ENCODE measurements at places on chromosomes 11 and 22.

DNA sequence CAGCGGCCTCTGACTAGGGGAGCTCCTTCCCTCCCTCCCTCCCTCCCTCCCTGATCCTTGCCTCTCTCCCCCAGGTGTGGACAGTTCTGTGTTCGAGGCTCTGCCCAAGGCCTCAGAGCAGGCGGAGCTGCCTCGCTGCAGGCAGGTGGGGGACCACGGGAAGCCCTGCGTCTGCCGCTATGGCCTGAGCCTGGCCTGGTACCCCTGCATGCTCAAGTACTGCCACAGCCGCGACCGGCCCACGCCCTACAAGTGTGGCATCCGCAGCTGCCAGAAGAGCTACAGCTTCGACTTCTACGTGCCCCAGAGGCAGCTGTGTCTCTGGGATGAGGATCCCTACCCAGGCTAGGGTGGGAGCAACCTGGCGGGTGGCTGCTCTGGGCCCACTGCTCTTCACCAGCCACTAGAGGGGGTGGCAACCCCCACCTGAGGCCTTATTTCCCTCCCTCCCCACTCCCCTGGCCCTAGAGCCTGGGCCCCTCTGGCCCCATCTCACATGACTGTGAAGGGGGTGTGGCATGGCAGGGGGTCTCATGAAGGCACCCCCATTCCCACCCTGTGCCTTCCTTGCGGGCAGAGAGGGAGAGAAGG, 11.1 kb upstream of the POU2F3 start:
- DNase-seq: no peak

DNA sequence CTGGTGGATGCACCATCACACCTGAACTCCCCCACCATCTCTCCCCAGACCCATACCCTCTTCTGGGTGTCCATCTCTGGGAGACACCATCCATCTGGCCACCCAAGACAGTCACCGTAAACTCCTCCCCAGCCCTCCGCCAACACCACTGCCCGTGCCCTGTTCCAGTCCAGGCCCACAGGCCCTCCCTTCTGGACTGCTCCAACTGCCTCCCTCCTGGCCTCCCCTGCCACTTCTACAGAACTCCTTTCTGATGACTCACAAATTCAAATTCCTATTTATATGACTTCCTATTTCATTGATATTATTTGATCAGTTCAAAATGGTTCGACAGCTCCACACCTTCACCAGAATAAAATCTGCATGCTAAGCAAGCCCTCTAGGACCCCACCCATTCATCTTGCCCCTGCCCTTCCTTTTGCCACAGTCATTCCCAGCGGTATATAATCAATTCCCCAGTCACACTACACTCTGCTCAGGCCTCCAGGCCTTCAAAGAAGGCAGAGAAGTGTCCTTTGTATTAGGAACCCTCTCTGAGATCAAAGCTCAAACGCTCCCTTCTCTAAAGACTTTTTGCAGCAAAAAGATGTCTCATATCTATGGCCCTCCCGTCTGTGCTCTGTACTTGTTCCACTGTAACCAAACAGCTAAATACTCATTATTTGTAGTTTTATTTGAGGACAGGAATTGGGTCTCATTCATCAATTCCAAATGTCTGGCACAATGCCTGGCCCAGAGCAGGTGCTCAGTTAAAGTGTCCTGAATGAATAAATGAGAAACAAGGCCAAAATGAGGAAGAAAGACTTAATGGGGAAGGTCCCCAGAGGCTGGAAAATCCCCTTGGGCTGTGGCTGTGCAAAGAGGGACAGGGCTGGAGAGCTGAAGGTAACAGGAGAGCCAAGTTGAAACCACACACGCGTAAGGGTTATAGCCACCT, 29.0 kb downstream of the MYH9 start:
- no peak for DNase-seq

DNA sequence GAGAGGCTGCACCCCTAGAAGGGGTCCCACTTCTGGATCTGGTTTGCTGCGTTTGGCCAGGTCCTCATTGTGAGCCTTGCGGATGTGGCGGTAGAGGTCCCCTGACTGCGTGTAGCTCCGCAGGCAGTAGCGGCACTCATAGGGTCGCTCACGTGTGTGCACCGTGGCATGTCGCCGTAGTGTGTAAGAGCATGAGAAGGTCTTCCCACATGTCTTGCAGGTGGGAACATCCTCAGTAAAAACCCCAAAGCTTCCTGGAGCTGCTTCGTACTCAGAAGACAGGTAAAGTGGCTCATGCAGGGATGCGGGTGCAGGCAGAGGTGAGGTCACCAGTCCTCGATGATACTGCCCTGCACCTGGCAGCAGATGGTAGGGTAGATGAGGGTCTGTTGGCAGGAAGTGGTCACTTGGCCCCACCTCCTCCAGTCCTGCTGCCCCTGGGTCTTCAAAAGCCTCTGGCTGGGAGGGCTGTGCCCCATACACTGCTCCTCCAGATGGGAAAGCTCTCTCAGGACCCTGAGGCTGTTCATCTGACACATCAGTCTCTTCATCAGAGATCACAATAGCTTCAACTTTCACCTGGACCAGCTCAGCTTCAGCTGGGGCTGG, 1.7 kb downstream of the ZBTB3 start:
- no peak for DNase-seq

DNA sequence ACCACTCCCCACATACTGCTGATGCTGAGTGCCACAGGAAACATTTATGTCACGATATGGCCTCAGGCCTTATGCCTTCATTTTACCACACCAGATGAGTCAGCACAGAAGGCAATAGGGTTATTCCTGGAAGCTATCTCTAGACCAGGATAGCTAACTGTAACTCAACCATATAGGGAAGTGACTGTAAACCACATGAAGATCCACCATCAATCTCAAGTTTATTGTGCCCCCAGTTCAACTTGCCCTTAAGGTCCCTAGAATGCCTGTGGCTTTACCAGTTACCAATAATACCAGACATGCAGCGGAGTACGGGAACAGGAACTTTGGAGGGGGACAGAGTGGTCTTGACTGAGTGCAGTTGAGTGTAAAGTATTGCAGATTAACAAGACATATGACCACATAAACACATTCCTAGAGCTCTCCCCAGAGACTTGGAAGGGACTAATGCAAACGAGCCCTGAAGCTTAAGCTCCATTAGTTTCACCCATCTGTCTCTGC, 180.9 kb downstream of the KIF18A start:
- no peak for DNase-seq

- no peak for DNase-seq
These were observed 19.9 kb upstream of the TMPRSS13 start for GRCh38 chr11:117949062-117949461.

DNA sequence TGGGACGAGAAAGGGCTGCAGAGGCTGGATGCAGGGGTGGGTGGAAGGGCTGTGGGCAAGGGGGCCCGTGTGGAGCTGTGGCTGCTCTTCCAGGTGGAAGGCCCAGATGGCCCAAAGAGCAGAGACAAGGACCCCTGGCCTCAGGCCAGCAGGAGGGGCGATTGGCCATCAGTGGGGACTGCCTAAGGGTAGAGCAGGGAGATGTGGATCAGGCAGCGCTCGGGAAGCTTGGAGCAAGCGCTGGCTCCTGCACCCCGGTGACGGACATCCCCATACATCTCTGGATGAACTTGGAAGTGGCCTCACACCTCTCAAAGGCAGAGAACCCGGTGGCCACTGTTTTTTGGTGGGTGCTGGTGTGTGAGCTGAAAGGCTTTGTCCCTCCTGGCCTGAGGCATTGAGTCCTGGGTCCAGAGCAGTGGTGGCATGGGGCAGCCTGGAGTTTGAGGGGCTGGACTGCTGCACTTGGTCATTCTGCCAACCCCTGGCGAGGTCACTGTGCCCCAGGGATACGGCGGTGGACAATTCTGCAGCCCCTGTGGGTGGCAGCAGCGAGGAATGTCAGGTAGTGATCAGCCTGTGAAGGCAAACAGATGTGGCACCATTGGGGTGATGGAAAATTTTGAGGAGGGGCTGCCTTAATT, 5.9 kb downstream of the FRMD8 start:
- DNase-seq: no peak

GRCh38 chr11:25453471-25453870, 878.5 kb upstream of the ANO3 start:
- DNase-seq: no peak

- DNase-seq: no peak
These were observed 1.5 kb downstream of the LRRC75B start for GRCh38 chr22:24591286-24591830.

DNA sequence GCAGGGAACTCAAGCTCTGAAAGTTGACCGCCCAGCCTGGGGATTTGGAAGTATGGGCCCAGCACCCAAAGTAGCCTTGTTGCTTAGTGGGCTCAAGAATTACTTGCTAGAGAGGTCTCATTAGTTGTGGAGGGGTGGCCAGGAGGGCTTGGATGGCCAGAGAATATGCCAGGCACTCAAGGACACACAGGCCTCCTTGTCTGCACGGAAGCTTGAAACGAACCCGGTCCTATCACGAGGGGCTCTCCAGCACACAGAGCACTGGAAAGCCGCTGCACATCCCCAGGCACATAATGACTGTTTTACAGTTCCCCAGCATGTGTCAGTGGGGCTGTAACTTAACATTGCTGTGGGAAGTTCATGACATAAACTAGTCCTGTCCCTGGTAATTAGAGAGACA, 55.9 kb downstream of the NAT10 start:
- DNase-seq: no peak

- no peak for DNase-seq
These were observed 16.9 kb downstream of the UPB1 start for GRCh38 chr22:24512043-24512442.

- DNase-seq: no peak
These were observed 9.5 kb downstream of the GNB1L start for GRCh38 chr22:19845054-19845722.

GRCh38 chr22:28413612-28414399, 265.8 kb downstream of the TTC28 start:
- DNase-seq: no peak

GRCh38 chr11:102485095-102485722, 32.6 kb upstream of the TMEM123 start:
- no peak for DNase-seq

DNA sequence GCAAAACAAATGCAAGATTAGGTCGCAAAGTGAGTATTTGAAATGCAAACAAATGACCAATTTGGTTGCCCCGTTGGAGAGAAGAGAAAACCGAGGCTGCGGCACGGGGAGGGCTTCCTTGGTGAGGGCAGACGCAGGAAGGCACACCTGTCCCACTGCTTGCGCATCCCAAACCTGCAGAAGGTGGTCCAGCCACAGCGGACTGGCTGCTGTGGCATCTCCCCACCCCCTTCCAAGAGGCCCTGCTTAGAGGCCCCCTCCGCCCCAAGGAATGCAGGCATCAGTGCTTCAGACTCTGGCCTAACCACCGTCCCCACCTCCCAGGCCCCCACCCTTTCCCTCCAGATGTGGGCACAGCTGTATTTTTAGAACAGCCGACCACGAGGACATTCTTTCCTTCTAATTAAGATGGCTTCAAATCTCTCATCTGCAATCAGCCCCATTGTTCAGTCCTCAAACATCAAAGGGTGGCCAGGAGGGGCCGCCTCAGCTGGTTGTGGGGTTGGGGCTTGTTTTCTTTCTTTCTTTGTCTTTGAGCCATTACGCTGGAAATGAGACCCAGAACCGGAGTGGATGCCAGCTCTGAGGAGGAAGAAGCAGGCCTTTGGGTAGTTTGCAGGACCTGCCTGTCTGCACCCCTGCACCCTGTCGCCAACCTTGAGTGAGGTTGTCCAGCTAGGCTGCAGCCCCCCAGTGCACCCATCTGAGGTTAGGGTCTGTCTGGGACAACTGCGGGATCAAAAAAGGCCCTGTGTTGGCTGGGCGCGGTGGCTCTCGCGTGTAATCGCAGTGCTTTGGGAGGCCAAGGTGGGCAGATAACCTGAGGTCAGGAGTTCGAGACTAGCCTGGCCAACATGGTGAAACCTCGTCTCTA, 9.4 kb upstream of the DERL3 start:
- no peak for DNase-seq

- no peak for DNase-seq
These were observed 10.2 kb downstream of the CABIN1 start for GRCh38 chr22:24021304-24021703.

GRCh38 chr11:19982774-19983495, 177.3 kb downstream of the DBX1 start:
- no peak for DNase-seq

DNA sequence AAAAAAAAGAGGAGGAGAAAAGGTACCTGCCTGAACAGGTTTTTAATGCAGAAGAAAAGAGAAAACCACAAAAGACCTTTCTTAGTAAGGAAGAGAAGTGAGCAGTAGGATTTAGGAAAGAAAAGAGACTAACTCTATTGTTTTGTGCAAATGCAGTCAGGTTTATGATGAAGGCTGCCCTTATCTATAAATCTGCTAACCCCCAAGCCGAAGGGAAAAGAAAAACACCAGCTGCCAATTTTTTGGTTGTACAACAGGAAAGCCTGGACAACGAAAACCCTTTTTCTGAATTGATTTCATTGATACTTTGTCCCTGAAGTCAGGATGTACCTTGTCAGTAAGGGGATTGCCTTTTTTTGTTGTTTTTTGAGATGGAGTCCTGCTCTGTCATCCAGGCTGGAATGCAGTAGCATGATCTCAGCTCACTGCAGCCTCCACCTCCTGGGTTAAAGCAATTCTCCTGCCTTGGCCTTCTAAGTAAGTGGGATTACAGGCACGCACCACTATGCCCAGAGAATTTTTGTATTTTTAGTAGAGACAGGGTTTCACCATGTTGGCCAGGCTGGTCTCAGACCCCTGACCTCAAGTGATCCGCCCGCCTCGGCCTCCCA, 21.2 kb downstream of the POLD4 start:
- DNase-seq: no peak

- no peak for DNase-seq
These were observed 399.1 kb upstream of the DDI1 start for GRCh38 chr11:103637295-103637694.
